ELF-1 (cell line): ENCODE measurements at places on chromosomes 6 and 20.

- no peak for DNase-seq
These were observed 115.6 kb upstream of the JAG1 start for GRCh38 chr20:10789386-10789785.

GRCh38 chr20:49100972-49101371 lies 54.9 kb downstream of the CSE1L start:
- DNase-seq, result no peak

GRCh38 chr6:137800762-137801161 lies 66.3 kb upstream of the TNFAIP3 start:
- DNase-seq, result no peak

GRCh38 chr6:79436241-79436640 lies 101.0 kb downstream of the LCA5 start:
- DNase-seq, result no peak

GRCh38 chr6:56640374-56640773 lies 2.3 kb downstream of the DST start:
- DNase-seq, result no peak

DNA sequence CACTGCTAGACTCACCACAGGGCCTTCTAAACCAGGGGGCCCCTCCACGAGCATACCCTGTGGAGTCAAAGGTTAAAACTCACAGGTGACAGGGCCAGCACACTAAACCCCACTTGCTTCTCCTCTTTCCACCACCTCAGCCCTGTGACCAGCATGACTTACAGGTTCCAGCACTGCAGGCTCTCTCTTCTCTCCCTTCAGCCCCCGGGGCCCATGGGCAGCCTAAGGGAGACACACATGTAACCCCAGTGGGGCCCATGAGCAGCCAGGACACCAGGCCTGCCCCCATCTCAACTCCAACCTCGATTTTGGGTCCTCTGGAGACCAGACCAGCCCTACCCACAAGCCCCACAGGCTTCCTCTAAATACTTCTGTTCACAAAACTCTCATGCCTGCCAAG lies 28.0 kb downstream of the HLA-DPB1 start:
- DNase-seq, result no peak

- no peak for DNase-seq
These were observed 23.3 kb downstream of the STK38 start for GRCh38 chr6:36523936-36524499.

DNA sequence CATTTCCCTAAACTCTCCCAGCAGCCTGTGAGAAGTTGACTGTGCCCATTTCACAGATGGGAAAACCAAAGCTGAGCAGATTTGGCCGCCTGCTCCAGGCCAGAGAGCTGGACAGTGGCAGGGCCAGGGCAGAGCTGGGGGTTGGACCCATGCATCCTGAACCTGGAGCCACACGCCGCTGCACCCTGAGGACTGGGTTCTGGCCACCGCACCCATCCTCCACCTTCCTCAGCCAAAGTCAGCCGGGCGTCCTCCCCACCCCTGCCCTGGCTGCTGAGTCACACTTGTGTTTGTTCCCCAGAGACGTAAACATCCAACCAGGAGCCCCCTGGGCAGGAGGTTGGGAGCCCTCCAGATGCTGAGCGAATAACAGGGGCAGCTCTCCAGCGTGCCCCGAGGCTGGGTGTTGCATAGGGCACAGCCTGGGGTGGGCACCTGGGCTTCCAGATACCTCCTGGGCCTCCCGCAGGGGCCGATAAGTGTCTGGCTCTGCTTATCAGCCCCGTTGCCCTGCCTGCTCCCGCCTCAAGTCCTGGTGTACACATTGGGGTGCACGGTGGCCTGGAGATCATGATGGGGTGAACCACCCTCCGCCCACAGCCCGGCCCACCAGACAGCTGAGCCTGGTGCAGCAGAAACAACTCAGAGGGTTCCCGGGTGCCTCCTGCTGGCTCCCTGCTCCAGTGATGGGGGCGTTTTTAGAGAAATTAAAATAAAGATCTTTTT lies 23.8 kb downstream of the RBM38 start:
- DNase-seq, result peak; percentile 45

DNA sequence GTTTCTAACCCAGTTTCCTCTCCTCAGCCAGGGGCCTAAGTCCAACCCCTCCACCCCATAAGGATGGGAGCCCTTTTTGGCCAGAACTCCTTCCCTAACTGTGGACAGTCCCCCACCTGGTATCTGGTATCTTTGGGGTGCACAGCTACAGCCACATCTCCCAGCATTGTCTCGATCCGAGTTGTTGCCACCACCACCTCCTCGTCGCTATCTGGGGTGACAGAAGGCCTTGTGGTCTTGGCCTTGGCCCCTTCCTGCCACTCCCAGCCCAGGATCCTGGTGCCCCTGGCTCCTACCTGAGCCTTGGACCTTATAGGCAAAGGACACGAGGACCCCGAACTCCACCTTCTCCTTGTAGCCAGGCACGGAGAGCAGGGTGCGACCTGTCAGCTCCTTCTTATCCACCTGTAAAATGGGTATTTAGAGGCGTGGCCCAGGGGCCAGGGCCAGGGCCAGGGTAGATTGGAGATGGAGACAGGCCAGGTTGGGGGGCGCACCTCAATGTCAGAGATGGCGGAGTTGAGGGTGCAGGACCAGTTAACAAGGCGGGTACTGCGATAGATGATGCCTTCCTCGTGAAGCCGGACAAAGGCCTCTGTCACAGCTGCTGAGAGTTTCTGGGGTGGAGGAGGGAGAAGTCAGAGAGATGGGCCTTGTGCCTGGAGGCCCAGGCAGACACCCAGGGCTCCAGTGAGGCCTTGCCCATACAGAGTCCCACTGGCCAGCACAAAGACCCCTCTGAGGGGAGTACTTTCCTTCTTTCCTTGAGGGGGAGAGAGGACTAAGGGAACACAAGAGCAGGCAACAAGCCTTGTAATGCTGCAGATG lies 7.2 kb upstream of the VWA7 start:
- no peak for DNase-seq

- peak; percentile 50 for DNase-seq
These were observed 59.3 kb upstream of the STMND1 start for GRCh38 chr6:17042422-17043147.

DNA sequence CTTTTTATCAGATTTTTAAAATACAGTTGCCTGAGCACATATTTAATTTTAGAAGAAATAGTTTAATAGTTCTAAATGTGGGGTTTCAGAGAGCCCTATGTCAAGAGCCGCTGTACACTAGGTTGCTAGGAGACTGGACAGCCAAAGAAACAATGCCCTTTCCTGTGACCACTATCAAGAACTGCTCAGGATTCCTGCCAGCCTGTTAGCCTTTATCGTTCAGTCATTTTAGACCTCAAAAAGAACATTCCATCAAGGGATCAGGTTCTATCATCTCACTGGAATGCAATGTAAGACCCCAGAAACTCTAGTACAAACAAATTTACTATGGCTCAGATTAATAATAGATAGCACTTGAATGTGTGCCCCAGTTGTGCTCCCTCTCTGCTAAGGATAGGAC lies 181.2 kb upstream of the CCN2 start:
- DNase-seq, result no peak

GRCh38 chr20:35849706-35850105 lies 77.9 kb downstream of the PHF20 start:
- no peak for DNase-seq

DNA sequence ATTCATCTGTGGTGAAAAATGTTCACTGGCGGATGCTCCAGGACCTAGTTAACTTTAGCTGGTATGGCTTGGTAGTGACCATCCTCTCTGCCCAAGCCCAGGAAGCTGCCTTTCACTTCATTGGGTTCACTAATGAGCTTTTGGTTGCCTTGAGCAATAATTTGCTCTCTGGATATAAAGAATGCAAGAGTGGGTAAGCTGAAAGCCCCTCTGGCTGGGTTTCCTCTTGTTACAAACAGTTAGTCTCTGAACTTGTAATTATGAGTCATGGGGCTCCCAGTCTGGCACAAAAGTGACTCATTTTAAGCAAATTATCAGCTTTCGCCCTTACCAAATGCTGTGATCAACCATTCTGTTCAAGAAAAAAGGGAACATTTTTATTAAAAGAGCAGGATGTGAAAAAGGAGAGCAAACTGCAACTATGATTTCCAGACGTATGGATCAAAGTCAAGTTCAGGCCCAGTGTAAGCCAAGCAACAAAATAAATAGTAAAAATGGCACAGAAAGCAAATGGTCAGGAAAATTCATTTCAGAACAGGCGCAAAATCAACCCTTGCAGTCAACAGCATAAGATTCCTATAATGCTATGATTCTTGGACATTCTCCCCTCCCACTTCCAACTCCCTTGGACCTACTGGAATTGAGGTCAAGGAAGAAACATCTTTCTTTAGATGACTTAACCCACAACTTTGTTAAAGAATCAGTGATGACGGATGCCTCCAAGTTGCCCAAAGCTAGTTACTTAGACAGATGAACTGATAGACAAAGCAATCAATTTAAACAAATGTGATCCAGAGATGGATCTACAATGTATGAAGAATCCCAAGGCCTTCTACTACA lies 130.0 kb upstream of the KCNK16 start:
- DNase-seq, result no peak

DNA sequence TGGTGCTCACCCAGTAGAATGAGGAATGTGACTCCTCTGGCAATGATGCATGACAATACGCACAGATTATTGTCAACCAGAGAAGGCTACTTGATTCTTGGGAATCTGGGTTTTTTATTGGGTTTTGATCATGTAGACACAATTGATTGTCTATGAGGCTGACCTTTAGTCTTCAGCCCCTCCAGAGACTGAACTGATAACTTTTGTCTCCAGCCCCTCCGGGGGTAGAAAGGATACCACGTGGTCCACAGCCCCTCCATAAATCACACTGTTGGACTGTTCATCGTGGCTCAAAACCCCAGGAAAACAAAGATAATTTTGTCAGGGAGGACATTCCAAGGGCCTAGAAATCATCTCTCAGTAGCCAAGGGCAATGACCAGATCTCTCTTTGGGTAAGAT lies 57.5 kb upstream of the ADGRF5 start:
- DNase-seq, result no peak
